MG63 (cell line): ENCODE measurements at places on chromosomes 2 and 18. TPM values are rescaled to one million over a fixed set of nuclear protein-coding genes. Genes with fewer than 3 reads are reported as not detected.

- DNase-seq, result no peak
These were observed 75.4 kb upstream of the KCNE4 start for GRCh38 chr2:222976521-222977061.

- DNase-seq, result no peak
These were observed 58.0 kb downstream of the DTNB start for GRCh38 chr2:25615386-25615785.

DNA sequence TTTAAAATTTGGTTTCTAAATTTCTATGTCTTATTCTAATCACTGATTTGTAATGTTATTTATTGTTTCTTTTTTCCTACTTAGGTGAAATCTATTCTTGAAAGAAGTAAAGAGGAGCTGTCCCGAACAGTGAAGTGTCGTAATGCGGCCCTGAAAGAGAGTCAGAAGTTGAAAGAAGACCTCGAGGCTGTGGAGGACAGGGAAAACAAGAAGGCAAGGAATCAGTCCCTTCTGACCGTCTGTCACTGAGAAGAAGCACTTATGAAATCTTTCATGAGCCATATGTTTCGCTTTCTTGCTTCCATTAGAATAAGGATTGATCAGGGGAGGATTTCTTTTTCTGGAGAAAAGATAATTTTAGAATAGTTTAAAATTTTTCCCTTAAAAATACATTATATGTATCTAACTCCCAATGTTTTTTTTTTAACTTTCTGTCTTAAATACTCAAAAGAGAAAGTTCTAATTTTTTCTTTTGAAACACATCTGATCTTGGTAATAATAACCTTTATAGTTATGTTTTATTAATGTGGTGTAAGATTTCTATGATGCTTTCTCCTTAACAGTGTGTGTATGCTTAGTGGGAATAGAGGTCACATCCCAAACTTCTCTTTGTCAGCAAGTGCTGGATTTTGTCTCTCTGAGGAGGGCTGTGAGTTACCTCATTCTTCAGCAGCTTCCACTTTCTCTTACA lies 79.0 kb downstream of the CCDC150 start:
- no peak for DNase-seq

NHEJ1 gene
- 20.9 and 22.6 TPM in 2 replicates for total RNA-seq

DNA sequence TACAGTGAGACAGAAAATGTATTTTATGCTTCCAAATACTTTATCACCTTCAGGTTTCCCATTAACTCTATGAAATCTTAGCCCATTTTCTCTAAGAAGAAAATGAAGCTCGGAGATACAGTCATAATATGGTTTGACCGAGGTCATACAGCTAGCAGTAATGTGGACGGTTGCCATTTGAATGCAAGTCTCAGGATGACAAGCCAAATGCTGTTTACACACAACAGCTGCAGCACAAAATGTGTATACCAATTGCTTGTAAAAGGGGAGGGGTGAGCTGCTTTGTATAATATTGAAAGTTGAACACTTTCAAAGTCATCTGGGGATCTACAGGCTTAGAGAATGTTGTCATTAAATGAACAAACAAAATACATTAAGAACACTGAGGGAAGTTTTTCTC lies 93.8 kb upstream of the FSIP2 start:
- peak; percentile 10 for DNase-seq

BOLL gene
- total RNA-seq, result not detected in 2 replicates
